Naive thymus-derived CD4-positive, alpha-beta T cell (primary cell): ENCODE measurements at places on chromosomes 1 and 21.

- no peak for DNase-seq
Observed at GRCh38 chr1:44071461-44071860, 40.2 kb upstream of the SLC6A9 start.

DNA sequence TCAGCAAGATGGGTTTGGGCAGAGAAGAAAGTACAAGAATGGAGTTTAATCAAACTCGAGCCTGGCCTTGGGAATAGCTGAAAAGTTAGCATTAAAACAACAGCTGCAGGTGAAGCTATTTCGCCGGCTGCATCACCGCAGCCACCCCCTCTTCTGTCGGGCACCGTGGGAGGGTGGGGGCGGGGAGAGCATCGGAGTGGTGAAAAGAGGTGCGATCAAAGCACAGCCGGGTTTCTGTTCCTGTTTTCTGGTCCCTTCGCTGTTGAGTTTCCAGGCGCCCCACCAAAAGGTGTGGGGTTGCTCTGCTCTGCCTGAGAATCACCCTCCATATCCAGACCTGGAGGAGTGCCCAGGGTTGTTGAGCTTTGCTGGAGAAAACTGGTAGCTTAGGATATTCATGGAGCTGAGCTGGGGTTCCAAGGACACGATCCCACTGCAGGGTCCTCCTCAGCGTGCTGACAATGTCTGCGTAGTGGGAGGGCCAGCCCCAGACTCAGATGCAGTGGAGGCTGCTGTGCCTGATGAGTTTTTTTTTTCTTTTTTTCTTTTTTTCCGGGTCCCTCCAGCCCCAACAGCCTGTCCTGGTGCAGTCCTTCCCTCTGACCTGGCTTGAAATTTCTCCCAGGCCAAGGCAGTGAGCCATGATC lies 127.5 kb upstream of the C1orf174 start:
- no peak for DNase-seq

- DNase-seq = peak; percentile 25
Observed at GRCh38 chr1:18581420-18581880, 49.2 kb upstream of the PAX7 start.

GRCh38 chr21:45370575-45370974 lies 34.4 kb upstream of the COL18A1 start:
- no peak for DNase-seq

GRCh38 chr1:237186675-237187074 lies 144.7 kb downstream of the RYR2 start:
- DNase-seq = no peak

DNA sequence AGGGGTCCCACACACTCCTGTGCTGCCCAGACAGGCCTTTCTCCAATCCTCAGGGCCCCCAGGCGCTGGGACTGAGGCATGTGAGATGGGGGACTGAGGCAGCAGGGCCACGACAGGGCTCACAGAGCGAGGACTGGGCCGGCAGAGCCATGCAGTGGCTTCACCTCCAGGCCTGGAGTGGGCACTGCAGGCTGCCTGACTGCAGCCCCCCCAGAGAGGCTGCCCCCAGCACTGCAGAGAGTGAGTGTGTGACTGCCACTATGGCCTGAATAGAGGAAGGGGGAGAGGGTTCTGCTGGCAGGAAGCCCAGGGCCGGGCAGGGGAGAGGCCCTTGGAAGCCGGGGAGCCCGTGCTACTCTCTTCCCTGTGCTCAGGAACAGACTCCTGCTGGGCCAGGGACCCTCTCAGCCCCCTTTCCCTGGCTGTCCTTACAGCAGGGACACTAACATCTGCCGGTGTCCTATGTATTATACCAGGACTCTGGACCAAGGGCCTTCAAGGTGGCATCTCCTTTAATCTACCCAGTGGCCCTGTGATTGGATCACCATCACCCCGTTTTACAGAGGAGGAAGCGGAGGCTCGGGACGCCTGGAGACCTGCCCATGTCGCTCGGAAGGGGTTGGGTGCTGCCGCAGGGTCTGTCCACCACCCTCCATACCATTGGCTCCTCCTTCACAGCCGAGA lies 20.2 kb upstream of the PLEKHG5 start:
- DNase-seq = no peak

- DNase-seq = no peak
Observed at GRCh38 chr1:117662667-117663066, 56.8 kb downstream of the TENT5C start.
